ENCODE measurements at places on chromosomes 5 and 9. TPM values are rescaled to one million over a fixed set of nuclear protein-coding genes. Genes with fewer than 3 reads are reported as not detected.

GRCh38 chr5:178086266-178086665, 27.1 kb upstream of the N4BP3 start:
- no peak for DNase-seq

Gene PTCD2
- total RNA-seq, result 15.5 TPM

- DNase-seq, result peak; percentile 83
Measured at GRCh38 chr5:95960667-95961616, 709 bp downstream of the ELL2 start.

GRCh38 chr9:92728831-92729734, 35.5 kb downstream of the BICD2 start:
- no peak for DNase-seq

Gene LOX
- 2.8 TPM for total RNA-seq
